ENCODE measurements at places on chromosomes 1 and 21.

- DNase-seq, result no peak
These were observed 653.6 kb upstream of the ADGRL4 start for GRCh38 chr1:79660129-79660528.

DNA sequence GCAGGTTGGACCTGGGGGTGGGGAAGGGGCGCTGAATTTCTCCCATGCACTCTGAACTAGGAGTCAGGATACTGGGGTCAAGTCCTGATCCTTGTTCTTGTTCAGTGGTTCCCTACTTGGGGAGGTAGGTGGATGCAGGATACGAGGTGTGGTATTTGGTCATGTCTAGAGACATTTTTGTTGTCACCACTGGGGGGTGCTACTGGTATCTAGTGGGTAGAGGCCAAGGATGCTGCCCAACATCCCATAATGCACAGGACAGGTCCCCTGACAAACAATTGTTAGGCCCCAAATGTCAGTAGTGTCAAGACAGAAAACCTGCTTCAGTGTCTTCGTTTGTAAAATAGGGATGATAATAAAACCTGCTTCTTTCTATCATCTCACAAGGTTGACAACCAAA lies 259.0 kb upstream of the FOXD3 start:
- DNase-seq, result no peak

DNA sequence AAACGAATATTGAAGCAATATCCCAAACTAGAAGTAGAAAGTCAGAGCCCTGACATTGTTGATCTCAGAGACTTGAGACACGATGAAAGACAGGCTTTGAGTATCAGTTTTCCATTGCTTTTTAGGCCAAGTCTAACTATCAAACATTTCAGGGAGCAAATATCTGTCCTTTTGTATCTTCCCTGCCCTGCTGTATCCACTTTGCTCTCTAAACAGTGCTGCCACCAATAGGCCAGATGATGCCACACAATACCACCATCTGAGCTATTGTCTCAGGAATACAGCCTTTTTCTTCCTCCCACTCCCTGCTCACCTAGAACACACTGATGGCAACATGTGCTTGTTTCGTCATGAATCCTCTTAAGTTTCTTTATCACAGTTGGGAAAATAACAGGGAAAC lies 62.6 kb upstream of the SPAG17 start:
- no peak for DNase-seq

DNA sequence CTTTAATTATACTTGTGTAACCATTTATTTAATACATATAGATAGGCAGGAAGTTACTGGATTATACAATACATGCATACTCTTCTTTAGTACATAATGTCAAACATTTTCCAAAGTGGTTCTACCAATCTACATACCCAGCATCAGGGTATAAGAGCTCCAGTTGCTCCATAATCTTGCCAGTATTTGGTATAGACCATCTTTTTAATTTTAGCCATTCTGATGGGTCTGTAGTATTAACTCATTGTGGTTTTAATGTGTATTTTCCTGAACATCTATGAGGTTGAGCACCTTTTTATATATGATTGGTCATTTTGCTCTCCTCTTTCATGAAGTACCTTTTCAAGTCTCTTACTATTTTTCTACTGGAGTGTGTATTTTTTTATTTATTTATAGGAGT lies 32.1 kb downstream of the EBNA1BP2 start:
- no peak for DNase-seq

Measured in amygdala (tissue), 56 donors.